GM19239 (cell line): ENCODE measurements at places on chromosomes 12 and 14.

DNA sequence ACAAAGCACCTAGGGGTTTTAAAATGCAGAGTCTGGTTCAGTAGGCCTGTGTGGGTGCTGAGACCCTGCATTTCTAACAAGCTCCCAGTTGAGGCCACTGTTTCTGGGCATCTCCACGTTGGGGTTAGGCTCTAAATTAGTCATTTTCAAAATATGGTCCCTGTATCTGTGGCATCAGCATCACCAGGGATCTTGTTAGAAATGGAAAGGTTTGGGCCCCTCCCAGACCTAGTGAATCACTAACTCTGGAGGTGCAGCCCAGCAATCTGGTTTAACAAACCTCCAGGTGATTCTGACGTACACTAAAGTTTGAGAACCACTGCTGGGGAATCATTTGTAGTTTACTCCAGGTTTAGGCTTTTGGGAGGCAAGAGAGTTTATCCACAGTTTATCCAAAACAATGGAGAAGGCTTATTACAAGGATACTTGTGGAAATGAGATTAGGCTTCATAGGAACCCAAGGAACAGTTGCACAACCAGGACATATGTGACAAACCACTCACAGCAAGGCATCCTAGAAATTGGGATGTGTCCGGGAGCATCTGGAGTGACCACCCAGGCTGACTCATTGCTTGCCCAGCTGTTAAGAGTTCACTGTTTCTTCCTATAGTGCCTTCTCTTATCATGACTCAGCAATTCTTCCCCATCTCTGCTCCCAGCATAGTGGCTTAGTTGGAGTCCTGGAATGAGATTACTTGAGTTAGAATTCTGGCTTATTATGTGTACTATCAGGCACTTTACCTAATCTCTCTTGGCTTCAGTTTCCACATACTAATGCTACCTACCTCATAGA is 71.6 kb upstream of the STXBP6 start:
- DNase-seq = no peak

- no peak for DNase-seq
Measured at GRCh38 chr14:68477110-68477455, 315.8 kb downstream of the ZFP36L1 start.

- DNase-seq = no peak
Measured at GRCh38 chr12:75087654-75088053, 122.0 kb downstream of the KCNC2 start.

DNA sequence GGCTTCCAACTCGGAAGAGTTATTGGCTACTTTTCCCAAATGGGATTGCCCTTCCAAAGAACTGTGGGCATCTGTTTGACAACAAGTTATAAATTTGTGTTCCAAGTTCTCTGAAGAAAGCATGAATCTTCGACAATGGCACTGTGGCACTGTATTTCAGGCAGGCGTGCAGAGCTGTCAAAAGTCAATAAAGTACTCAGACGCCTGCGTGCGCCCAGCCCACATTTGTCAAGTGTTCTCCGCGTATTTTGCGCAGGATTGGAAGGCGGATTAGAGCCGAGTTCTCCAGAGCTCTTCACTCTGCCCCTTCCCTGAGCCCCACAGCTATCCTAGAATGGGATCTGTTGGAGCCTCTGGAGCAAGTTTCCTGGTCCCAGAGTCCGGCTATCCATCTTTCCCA is 103.2 kb downstream of the SLC25A47 start:
- no peak for DNase-seq

- no peak for DNase-seq
Measured at GRCh38 chr12:30779178-30779577, 24.4 kb upstream of the CAPRIN2 start.

DNA sequence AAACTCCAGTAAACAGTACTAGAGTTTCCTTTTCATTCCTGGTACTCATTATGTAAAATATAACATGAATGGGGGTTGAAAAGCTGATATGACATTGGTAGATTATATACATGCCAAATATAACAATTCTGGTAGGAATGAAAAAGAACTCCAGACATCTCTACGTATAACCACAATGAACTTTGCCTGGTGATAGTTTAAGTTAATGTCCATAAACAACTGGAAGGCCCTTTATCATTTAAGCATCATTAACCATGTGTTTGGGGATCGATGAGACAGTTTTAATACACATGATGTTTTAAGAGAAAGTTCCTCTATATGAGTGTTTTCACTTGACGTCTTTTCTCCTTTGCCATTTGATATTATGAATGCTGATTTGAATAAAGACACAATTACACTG is 5.8 kb downstream of the PTGER2 start:
- no peak for DNase-seq

DNA sequence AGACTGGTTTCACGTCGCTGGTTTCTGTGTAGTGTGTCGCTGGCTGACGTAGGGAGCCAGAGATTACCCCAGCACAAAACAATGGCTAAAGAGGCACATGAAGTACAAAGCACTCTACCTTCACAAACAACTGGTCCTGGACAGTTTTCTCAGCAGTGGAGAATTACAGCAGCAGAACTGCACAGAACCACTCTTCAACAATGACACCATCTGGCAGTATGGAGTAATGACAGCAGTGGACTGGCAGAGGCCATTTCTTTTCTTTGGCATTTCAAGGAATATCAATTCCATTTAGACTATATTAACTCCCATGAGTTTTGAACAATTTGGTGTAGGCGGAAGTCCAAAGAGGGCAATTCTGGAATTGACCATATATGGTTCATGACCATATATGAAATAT is 1074.1 kb downstream of the AACS start:
- no peak for DNase-seq

GRCh38 chr12:43208221-43208620 is 343.8 kb downstream of the ADAMTS20 start:
- DNase-seq = no peak

- DNase-seq = no peak
Measured at GRCh38 chr12:41981758-41982157, 162.9 kb downstream of the GXYLT1 start.

DNA sequence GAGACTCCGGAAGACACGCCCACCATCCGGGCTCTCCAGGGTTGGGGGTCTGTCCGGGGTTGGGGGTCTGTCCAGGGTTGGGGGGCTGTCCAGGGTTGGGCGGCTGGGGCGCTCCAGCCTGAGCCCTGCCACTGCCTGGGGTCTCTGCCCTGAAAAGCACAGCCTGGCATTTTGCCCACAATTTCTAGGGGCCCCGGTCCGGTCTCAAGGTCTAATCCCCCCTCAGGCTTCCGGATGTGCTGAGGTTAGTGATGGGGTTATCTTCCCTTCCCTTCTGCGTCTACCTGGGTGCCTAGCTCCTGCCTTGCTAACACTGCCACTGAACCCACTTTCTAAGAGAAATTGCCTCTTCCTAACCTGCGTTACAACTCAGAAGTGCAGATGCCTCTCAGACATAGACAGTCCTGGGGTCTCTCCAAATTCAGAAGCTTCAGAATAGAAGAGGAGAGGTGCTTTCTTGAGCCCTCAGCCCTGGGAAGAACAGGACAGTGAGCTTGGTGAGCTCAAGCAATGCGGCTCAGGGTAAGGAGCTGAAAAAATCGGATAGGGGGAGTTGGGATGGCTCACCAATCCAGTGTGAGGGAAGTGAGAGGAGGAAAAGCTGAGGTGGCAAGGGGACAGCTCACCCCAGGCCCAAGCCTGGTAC is 5.7 kb downstream of the LHX5 start:
- no peak for DNase-seq

DNA sequence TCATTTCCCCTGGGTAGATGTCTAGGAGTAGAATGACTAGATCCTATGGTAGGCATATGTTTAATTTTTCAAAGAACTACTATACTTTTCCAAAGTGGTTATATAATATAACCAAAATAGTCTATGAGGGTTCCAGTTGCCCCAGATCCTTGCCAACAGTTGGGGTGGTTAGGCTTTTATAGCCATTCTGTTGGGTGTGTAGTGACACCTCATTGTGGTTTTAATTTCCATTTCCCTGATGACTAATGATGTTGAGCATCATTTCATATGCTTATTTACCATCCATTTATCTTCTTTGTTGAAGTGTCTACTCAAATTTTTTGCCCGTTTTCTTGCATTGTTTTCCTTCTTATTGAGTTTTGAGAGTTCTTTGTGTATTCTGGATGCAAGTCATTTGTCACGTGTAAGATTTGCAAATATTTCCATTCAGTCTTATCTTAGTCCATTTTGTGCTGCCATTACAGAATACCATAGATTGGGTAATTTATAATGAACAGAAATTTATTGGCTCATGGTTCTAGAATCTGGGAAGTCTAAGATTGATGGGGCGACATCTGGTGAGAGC is 4.7 kb downstream of the SYNE2 start:
- no peak for DNase-seq

- peak; percentile 70 for DNase-seq
Measured at GRCh38 chr14:70640938-70641547, 673 bp upstream of the TTC9 start.

GRCh38 chr12:4958697-4959375 is 49.1 kb downstream of the KCNA1 start:
- no peak for DNase-seq
